ENCODE measurements at places on chromosomes 11 and 22.

DNA sequence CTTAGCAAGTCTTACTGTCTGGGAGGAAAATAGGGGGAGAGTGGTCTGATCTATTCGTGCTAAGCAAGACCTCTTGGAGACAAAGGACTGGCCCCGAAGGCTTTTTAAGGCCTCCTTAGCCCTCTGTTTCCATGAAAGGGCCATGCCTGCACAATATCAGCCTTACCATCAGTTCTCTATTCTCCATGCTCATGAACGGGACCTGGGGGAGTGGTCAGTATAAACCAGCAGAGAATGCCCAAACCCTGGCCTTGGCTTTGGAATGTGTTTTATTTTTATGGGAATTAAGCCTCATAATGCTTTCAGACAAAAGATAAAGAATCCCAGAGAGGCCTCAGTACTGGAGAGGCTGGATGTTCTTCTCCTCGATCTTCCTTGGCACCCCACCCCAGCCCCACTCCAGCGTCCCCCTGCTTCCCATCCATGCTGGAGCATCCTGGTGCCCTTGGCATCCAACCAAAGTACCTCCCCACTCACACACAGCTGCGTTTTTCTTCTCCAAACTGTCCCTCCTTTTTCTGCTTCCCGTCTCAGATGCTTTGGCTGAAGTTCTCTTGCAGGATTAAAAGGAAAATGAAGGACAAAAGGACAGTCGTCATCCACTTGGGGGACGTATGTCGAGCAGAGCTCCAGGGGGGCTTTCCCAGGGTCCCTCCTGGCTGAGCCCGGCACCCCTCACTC is 18.6 kb downstream of the FXYD6 start:
- DNase-seq = no peak

DNA sequence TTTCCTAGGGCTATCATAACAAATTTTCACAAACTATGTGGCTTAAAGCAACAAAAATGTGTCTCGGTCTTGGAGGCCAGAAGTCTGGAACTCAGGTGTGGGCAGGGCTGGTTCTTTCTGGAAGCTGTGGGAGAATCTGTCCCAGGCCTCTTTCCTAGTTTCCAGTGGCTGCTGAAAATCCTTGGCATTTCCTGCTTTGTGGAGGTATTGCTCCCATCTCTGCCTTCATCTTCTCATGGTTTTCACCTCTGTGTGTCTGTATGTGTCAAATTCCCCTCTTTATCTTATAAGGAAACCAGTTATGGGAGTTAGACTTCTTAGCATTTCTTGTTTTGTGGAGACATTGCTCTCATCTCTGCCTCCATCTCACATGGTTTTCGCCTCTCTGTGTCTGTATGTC is 130.4 kb upstream of the PLET1 start:
- no peak for DNase-seq

DNA sequence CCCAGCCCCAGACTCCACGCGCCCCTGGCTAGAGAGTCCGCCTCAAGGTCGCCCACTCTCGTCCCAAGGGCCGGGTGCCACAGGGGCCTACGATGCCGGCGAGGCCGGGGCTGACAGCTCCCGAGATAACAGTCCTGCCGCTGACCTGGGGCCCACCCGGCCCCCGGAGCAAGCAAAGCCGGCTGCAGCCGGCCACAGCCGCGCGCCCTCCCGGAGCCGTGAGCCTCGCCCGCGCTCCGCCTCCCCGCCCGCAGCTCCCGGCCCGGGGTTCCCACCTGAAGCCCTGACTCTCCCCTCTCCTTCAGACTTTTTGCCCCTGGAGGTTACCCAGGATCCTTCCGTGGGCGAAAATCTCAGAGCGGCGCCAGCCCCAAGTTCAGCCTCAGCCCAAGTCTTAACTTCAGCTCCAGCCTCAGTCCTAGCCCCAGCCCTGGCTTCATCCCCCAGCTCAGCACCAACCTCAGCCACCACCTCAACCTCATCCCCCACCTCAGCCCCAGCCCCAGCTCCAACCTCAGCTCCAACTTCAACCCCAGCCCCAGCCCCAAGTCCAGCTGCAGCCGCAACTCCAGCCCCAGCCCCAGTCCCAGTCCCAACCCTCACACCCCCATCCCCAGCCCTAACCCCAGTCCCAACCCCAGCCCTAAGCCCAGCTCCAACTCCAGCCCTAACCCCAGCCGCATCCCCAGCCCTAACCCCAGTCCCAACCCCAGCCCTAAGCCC is 1.7 kb downstream of the KLHDC7B start:
- DNase-seq = no peak

- DNase-seq = no peak
Observed at GRCh38 chr11:75721852-75722668, 4.4 kb downstream of the MOGAT2 start.

Data from stimulated activated CD8-positive, alpha-beta memory T cell treated with anti-CD3 and anti-CD28 coated beads, Interleukin-2, amount 100 ng/mL, for 48 hours (primary cell).